Cerebellar nuclear complex (tissue), 1 donor: ENCODE measurements at places on chromosomes 4 and X.

DNA sequence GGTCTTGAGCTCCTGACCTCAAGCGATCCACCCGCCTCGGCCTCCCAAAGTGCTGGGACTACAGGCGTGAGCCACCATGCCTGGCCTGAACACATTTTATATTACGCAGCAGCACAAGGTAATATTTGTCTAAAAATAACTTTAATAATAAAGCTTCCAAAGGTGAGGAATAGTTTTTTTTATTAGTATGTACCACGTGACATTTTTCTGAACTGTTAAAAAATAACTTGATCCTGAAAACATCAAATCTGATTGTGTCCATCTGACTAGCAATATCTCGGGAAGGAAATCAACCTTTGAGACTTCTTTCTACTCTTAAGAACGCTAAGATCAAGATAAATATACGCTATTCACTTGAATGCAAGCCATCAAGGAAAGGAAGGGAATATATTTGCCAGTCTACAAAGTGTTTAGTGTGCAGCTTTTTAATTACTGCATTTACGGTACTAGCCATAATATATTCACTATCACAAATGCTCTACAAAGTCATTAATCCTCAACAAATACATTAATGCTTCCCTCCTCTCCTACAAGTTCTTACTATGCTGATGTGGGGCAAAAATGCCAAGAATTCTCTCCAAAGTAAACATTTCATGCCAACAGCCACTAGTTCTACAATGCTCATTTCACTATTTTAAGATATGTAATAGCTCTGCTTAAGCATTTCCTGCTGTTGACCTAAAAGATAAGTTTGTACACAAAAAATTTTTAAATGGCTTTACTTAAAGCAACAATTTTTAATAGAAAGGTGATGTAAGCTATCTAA, 143.6 kb downstream of the APBB2 start:
- no peak for DNase-seq

- DNase-seq, result no peak
Observed at GRCh38 chrX:110215411-110215810, 102.5 kb downstream of the AMMECR1 start.

DNA sequence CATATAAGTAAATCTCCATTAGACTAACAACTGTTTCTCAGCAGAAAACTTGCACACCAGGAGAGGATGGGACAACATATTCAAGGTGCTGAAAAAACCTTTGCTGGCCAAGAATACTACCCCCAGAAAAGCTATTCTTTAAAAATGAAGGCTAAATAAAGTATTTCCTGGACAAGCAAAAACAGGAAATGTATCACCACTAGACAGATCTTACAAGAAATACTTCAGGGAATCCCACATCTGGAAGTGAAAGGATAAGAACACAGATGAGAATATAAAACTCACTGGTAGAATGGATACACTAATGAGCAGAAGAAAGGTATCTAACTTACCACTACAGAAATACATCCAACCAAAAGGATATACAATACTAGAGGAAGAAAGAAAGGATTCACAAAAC, 27.0 kb upstream of the ADH1C start:
- DNase-seq, result no peak

DNA sequence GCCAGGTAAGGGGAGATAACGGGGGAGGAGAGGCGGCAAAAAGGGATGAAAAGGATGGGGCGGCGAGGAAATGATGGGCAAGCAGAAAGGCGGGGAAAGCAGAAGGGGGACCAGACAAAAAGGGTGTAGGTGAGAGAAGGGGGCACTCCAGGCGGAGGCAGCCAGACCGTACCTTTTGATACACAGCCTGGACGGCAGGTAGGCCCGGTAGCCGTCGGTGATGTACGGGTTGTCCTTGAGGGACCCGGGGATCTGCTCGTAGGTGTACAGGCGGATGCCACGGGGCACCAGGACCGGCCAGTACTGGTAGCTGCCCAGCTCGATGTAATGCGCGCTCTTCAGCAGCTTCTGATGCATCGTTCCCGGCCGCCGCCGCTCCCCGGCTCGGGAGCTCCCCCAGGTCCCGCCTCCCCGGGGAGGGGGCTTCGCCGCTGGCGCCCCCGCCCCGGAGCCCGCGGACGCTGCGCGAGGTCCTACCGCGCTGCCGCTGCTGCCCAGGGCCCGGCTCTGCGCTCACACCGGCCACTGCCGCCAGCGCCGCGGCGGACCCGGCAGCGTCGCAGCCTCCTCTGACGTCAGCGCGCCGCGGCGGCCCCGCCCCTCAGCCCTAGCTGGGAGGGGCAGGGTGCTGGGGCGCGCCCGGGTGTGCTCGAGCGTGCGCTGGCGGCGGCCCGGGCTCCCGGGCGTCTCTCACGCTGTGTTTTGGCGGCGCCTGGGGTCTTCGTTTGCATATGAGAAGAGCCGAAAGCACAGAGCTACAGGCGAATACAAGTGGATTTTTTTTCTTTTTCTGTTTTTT, at the start of gene PAQR3:
PAQR3 (minus strand) TSS at position 571 of the 799 bp plus-strand sequence; CDS start at position 357, 214 bp downstream.
- DNase-seq, result peak; percentile 4

DNA sequence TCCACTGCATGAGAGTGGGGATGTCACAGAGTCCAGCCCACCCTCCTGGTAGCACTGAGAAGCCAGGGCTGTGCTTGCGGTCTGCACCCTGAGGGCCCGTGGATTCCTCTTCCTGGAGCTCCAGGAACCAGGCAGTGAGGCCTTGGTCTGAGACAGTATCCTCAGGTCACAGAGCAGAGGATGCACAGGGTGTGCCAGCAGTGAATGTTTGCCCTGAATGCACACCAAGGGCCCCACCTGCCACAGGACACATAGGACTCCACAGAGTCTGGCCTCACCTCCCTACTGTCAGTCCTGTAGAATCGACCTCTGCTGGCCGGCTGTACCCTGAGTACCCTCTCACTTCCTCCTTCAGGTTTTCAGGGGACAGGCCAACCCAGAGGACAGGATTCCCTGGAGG, 2.7 kb downstream of the MAGEA1 start:
- no peak for DNase-seq

DNA sequence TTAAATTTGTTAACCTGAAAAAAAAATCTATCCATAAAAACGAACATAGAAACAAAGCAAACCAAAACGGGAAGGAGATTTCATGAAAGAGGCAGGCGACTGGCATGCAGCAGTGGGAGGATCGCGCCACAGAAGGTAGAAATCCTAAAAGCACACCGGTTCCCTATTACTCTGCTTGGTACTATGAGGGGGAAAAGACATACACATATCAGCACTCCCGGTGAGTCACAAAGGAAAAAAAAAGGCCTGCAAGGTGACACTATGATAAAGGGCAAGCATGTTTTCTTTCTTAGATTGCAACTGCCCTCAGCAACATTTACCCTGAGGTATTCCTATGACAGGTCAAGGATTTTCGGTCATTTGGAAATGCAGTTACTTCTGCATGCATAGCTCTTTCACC, 60.6 kb upstream of the NAP1L5 start:
- no peak for DNase-seq

DNA sequence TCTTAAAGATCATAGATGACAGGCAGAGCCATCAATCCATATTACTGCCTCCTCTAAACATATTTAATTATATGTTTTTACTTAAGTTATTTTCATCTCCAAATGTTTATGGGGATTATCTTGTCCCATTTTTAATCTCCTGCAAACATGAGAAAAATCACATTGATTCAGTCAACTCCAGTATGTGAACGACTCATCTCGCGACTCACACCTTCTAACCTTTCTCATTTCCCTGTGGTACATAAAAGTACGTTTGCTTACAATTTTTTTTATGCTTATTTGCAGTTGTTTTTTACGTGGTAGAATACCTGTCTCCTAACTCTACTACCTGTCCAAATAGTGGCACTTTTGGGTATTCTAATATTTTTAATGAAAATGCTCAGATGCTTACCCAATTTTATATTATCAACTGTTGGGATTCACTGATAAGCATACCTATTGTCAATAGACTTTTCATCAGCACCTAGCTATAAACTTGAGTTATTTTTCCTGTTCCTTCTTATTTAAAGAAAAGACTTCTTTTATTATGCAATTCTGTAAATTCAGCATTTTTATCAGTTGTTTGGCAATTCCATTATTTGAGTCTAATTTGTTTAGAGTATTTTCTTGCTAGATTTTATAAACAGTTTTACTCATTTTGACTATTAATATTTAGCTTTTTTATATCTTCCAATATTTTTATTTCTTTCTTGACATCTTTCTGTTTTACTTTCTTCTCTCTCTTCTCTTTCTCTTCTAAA, 276.6 kb downstream of the ANK2 start:
- no peak for DNase-seq

DNA sequence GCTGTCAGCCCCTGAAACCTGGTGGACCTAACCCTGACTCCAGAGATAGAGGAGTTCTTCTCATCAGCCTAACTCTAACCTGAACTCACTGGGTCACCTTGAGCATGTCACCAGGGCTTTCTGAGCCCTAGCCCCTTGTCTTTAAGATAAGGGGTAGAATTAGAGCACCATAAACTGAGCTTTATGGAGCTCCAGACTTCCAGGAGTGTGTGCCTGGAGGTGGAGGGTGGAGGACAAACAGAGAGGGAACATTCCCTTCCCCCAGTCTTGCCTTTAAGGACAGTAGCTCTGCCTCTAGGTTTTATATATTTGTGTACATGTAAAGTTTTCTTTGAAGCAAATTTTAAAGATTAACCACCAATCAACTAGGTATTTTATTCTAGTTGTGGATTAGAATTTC, 83.9 kb upstream of the PACRGL start:
- DNase-seq, result no peak

DNA sequence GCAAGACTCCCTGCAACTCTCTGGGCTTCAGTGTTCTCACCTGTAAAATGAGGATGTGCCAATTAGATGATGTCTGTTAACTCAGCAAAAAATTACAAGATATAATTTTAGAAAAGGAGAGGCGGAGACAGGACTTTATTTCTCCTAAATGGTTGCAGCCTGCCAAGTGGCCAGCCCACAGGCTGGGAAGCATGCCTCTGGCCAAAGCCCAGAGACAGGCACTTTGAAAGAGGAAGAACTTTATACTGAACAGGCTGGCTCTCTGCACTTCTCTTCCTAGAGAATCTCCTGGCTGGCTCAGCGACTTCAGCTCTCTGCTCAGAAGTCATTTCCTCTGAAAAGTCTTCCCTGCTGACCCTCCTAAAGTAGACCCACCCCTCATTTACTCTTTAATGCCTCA, 3.7 kb downstream of the PRDM5 start:
- no peak for DNase-seq

DNA sequence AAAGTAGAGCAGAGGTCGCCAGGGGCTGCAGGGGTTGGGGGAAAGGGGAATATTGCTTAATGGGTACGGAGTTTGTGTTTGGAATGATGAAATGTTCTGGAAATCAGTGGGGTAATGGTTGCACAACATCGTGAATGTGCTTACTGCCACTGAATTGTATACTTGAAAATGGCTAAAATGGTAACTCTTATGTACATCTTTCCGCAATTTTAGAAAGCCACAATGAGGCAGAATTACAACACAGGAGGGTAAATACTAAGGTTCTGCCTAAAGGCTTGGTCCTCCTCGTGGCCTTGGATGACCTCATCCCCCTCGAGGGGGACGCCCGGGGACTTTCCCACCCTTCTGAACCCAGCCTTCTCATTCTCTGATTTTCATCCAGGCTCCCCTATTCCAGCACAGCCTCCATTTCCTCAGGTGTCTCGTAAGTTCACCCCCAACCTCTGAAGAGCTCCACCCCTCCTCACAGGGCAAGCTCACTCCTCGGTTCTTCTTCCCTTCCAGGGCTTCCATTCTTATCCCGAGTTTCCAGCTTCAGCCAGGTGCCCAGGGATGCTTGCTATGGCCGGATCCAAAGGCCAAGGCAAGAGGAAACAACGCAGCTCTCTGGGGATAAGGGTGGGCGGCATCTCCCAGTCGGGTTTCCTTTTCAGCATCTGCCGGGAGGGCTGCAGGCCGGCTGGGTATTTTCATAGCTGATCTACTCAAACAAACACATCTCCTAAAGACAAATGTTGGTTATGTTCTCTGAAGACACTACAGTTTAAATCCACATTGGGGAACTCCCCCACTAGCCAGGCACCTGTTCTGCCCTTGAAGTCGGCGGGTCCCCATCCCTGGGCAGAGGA, 71.3 kb upstream of the ACSL1 start:
- DNase-seq, result no peak

GRCh38 chr4:156252358-156252921, 298.8 kb upstream of the CTSO start:
- DNase-seq, result no peak

GRCh38 chr4:11455201-11455835, 26.6 kb upstream of the HS3ST1 start:
- no peak for DNase-seq

GRCh38 chr4:129218360-129218759, 122.4 kb downstream of the C4orf33 start:
- no peak for DNase-seq

- DNase-seq, result no peak
Observed at GRCh38 chrX:44536198-44536597, 6.5 kb downstream of the FUNDC1 start.

- no peak for DNase-seq
Observed at GRCh38 chr4:56324011-56324610, 63.2 kb downstream of the AASDH start.
